Cardiac atrium fibroblast (primary cell): ENCODE measurements at places on chromosomes 5 and 9. TPM values are rescaled to one million over a fixed set of nuclear protein-coding genes. Genes with fewer than 3 reads are reported as not detected.

PCDHGA5 gene
- total RNA-seq: 0.32 and 2.2 TPM in 2 replicates

ANKRD34B gene
- total RNA-seq: not detected in 2 replicates

GABRA6 gene
- total RNA-seq: not detected in 2 replicates

ESM1 gene
- total RNA-seq: 1.8 and 16.4 TPM in 2 replicates

MYOT gene
- total RNA-seq: not detected in 2 replicates

TLX3 gene
- not detected in 2 replicates for total RNA-seq

FOXD4L4 gene
- total RNA-seq: 0.97 TPM in 1 of 2 replicates, not detected in the other

NUTM2F gene
- total RNA-seq: not detected in 2 replicates

SLC25A2 gene
- total RNA-seq: not detected in 2 replicates

ACER2 gene
- total RNA-seq: 10.9 and 11.9 TPM in 2 replicates

PKD2L2 gene
- not detected in 2 replicates for total RNA-seq

CEL gene
- total RNA-seq: 0.16 and 0.36 TPM in 2 replicates

RABGAP1 gene
- 12.6 and 15.6 TPM in 2 replicates for total RNA-seq

C9orf50 gene
- not detected in 2 replicates for total RNA-seq

APBA1 gene
- 3.1 and 14.3 TPM in 2 replicates for total RNA-seq

SYNPO gene
- total RNA-seq: 68.2 and 86.0 TPM in 2 replicates

IFNK gene
- not detected in 2 replicates for total RNA-seq

FAXDC2 gene
- 4.2 and 7.8 TPM in 2 replicates for total RNA-seq

RAI14 gene
- total RNA-seq: 78.4 and 93.5 TPM in 2 replicates

GZMA gene
- not detected in 2 replicates for total RNA-seq

SGCD gene
- 1.9 and 3.4 TPM in 2 replicates for total RNA-seq

IL3 gene
- total RNA-seq: not detected in 2 replicates

MARCOL gene
- total RNA-seq: not detected in 2 replicates

MSX2 gene
- 0.97 and 2.3 TPM in 2 replicates for total RNA-seq

CLTA gene
- 279 TPM in 2 replicates for total RNA-seq
